ENCODE measurements at places on chromosomes 4 and X. TPM values are rescaled to one million over a fixed set of nuclear protein-coding genes. Genes with fewer than 3 reads are reported as not detected.

Gene HSD17B13
- total RNA-seq = not detected

Gene TBC1D19
- total RNA-seq = 11.7 TPM

Gene RNF150
- total RNA-seq = 0.07 TPM

Gene AR
- total RNA-seq = 11.4 TPM

Gene KLHL13
- 15.5 TPM for total RNA-seq

Gene MND1
- total RNA-seq = 2.9 TPM

Gene CXCR3
- not detected for total RNA-seq

Gene SLC25A43
- total RNA-seq = 17.7 TPM

Gene PCDH11X
- total RNA-seq = not detected

Gene ZFP92
- total RNA-seq = 1.6 TPM

Gene PARM1
- 0.04 TPM for total RNA-seq

Gene RIPPLY1
- total RNA-seq = not detected

Gene HCCS
- 38.9 TPM for total RNA-seq

Gene AMTN
- 0.18 TPM for total RNA-seq

Gene CTAG2
- not detected for total RNA-seq

Gene SPOCK3
- not detected for total RNA-seq

Gene RHOH
- total RNA-seq = not detected

All from pulmonary artery endothelial cell (primary cell).